Psoas muscle (tissue), 8 donors: ENCODE measurements at places on chromosomes 12 and 14.

- peak; percentile 45 for DNase-seq
These were observed 88.2 kb downstream of the TBC1D30 start for GRCh38 chr12:64912516-64913255.

DNA sequence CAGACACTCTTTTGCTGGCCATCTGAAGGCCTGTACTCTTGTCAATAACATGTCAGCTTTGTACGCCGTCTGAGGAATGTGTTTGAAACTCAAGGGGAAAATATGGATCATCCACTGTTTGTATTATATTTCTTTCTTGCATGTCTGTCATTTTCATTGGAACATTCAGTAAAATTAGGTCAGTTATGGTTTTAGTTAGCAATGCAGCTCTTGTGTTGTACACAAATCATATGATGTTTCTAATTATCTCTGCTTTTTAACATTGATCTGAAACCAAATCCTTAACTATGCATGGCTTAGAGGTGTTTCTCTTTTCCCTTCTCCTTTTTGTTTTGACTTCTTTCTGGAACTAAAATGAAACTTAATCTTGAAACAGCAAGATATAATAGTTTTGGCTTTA is 333.6 kb upstream of the PRICKLE1 start:
- no peak for DNase-seq

GRCh38 chr14:77965050-77965449 is 165.1 kb downstream of the ADCK1 start:
- no peak for DNase-seq

GRCh38 chr14:92546347-92547053 is 32.9 kb downstream of the RIN3 start:
- no peak for DNase-seq

- no peak for DNase-seq
These were observed 40.4 kb downstream of the SLC38A4 start for GRCh38 chr12:46785382-46785781.

- no peak for DNase-seq
These were observed 22.4 kb downstream of the NFYB start for GRCh38 chr12:104115587-104115975.

- no peak for DNase-seq
These were observed 96.2 kb upstream of the FKBP4 start for GRCh38 chr12:2698566-2698965.

GRCh38 chr14:50040401-50040775 is 76.0 kb downstream of the VCPKMT start:
- no peak for DNase-seq

DNA sequence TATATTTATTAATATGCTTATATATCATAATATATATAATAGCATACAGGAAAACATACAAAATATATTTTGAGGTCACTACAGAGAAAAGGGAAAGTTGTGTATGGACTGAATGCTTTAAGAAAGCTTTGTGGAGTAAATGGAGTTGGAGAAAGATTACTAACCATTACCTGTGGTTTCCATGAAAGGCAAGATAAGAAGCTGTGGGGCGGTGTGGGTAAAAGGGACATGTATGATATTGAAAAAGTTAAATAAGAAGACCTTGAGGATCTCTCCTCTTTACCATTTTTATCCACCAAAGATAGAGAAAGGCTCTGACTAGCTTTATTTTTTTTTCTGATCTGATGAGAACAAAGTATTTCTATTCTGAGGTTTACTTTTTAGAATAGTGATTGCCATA is 404.4 kb downstream of the TRHDE start:
- DNase-seq = no peak

- DNase-seq = no peak
These were observed 50.5 kb upstream of the HIF1A start for GRCh38 chr14:61644834-61645233.

DNA sequence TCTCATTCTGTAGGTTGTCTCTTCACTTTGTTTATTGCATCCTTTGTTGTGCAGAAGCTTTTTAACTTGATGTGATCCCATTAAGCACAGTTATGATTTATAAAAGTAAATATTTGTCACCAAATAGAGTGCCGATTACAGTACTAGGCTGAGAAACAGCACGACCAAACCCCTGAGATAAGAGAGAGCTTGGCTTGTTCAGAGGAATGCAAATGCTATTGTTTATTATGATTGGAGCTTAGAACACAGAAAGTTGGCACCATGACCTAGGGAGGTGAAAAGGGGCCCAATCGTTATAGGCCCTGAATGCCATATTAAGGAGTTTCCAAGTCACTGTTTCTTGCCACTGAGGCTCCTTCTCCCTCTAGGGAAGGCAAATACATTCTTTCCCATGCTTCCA is 214.9 kb downstream of the KITLG start:
- no peak for DNase-seq

DNA sequence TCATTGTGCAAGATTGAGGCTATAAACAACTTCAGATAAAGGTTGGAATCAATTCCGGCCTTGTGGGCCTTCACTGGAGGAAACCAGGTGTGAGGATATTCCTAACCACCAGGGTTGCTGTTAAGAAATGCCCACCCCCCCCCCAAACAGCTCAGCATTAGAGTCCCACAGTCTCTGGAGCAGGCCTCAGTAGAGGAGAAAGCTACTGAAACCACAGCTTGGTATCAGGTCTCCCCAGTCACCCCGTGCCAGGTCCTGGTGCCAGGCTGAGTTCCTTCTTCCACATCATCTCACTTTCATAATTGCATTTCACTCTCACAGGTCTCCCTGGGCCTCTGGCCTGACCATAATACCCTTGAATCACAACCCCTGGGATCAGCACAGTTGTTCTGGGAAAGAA is 12.5 kb downstream of the GALNT6 start:
- DNase-seq = no peak

- no peak for DNase-seq
These were observed 15.5 kb upstream of the KRR1 start for GRCh38 chr12:75526655-75527511.

- no peak for DNase-seq
These were observed 9.4 kb downstream of the KCNA1 start for GRCh38 chr12:4918950-4919660.

DNA sequence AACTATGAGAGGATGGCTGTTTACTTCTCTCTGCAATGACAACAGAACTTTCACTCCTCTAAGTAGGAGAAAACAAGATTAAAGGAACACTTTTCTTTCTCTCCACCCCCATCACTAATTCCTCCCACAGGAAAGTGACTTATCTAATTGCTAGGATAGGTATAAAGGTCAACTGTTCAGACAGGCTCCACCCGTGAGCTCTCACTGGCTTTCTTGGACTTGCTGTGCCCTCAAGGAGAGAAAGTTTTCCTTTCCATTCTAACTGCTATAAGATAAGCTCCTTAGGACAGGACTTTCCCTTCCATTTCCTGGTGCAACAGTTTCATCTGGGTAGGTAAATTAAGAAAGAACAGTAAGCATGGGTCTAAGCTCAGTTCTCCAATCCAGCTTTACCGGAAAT is 4.8 kb downstream of the SLC41A2 start:
- no peak for DNase-seq

DNA sequence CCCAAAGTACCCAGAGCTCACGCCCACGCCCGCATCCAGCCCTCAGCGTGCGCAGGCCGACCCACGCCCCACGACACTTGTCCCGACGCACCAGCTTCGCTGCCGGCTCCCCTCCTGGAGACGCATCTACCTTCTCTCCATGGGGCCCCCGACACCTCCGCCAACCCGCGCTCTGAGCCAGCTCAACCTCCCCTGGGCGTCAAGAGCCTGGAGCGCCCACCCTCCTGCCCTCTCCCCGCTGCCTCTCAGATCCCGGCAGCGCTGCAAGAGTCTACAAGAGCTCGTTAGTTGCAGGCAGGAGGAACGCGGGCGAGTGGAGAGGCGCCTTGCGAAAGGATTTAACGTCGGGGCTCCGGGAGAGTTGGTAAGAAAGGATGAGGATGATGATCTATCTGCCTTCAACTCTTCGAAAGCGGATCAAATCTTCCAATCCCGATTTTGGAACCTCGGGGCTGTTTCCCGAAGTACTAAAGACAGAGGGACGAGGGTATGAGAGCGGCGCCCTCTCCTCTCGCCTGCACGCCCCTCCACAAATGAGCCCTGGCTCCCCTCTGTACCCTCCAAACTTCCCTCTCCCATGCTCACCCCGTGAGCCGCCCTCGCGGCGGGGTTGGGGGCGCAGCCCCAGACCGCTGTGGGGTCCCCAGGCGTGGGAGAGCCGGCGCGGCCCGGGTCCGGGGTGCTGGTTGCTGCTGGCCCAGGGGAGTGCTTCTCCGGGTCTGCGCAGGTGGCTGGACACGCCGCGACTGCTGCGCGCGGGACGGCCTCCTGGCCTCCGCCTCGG is 979 bp downstream of the LTBP2 start:
- no peak for DNase-seq

GRCh38 chr12:113524495-113524894 is 52.8 kb upstream of the LHX5 start:
- no peak for DNase-seq

DNA sequence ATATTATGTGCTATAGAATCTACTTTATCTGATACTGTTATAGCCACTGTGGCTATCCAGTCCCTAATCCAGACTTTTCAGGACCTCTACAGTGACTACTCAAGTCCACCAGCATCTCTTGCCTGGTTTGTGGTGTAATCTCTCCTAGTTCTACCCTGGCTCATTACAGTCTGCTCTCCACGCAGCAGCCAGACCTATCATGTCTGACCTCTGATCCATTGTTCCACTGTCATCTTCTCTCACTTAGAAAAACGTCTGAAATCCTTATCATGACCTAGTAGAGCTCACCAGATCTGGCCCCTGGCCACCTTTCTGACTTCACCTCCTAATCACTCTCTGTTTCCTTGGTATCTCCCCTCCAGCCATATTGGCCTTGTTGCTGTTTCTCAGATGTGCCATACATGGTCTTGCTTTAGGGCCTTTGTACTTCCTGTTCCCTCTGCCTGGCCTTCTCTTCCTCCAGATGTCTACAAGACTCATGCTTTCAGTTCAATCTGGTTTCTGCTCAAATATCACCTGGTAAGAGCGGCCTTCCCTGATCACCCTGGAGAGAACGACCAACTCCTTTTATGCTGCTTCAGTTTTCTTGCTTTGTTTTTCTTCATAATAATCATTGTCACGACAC is 475.5 kb downstream of the AACS start:
- no peak for DNase-seq

- peak; percentile 26 for DNase-seq
These were observed 14.7 kb downstream of the GALNT9 start for GRCh38 chr12:132314516-132315233.

- no peak for DNase-seq
These were observed 18.2 kb downstream of the RTN1 start for GRCh38 chr14:59852350-59852749.

DNA sequence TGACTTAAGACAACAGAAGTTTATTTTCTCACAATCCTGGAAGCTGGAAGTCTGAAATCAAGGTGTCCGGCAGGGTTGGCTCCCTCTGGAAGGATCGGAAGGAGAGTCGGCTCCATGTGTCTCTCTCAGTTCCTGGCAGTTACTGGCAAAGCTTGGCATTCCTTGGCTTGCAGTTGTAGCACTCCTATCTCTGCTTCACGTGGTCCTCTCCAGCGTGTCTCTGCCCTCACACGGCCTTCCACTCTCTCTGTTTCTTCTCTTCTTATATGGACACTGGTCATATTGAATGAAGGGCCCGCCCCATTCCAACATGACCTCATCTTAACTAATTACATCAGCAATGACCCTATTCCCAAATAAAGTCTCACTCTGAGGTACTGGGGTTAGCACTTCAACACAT is 60.1 kb upstream of the TUNAR start:
- no peak for DNase-seq

- no peak for DNase-seq
These were observed 191.3 kb downstream of the ANO6 start for GRCh38 chr12:45406988-45407850.

DNA sequence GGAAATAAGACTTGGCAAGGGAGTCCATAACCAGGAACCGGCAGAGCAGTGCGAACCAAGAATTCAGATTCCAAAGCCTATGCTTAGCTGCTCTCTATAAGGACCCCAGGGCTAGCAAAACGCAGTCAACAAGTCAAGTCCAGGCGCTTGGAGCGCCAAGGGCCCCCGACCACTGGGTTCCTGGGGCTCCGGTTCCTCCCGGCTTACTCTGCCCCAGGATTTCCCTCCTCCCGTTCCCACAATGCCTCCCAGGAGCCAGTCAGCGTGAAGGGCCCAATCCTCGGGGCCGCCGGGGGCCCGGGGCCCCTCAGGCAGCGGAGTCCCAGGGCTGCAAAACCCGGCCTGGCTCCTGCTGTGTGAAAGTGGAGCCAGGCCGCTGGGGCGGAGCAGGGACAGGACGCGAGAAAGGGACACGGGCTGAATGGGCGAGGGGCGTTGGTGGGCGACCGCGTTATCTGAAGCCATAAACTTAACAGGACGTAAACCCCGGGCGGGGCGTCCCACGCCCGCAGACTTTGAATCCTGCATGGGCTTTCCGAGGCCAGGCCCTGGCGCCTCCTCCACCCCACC is 1.5 kb downstream of the KRT8 start:
- peak; percentile 77 for DNase-seq

GRCh38 chr14:92932448-92933395 is 9.8 kb downstream of the CHGA start:
- DNase-seq = no peak

DNA sequence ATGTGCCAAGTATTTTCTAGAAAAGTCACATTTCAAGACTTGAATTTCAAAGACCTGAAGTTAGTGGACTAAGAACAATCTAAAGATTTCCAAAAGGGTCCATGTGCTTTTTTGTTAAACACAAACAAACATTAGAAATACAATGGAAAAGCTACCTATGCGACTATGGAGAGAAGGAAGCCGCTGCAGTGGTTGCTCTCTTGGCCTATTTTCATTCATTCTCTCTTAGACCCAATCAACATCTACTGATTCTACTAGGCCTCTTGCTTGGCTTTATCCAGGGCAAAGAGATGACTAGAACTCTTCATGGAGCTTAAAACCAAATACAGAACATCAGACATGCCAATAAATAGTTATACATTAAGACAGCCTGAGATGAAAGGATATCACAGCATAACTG is 9.9 kb downstream of the FGD6 start:
- no peak for DNase-seq

- no peak for DNase-seq
These were observed 40.6 kb downstream of the ACTN1 start for GRCh38 chr14:68938271-68939150.

GRCh38 chr14:104593710-104594136 is 10.8 kb downstream of the TMEM179 start:
- peak; percentile 25 for DNase-seq

DNA sequence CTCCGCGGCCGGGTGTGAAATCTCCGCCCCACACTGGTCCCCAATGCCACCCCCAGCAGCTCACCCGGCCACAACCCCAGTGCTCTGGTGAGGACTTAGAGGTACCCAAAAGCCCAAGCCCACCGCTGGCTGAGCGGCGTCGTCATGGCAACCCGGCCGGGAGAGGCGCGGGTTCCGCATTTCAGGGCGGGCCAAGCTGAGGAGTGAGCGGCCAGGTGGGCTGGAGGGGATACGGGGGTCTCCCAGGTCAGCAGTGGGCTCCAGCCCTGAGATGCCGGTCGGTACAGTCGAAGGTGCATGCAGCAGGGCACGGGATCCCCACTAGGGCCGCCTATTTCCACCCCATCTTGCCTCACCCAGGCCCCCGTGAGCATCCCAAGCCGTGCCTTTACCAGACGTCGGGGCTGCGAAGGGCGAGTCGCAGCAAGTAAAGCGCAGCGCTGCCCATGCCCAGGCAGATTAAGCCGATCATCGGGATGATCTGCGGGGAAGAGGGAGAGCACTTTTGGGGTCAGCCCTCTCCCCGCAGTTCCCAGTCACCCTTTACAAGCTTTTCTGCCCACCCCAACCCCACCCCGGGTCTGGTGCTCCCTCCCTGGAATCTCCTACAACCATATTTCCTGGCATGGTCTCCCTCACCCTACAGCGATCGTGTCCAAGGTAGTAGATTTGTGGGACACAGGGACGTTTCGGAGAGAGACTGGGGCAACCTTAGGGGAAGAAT is 6.9 kb downstream of the SHMT2 start:
- DNase-seq = peak; percentile 30

GRCh38 chr12:8145754-8146441 is 10.9 kb upstream of the ZNF705A start:
- DNase-seq = peak; percentile 66
